ENCODE measurements at places on chromosomes 1 and 21.

DNA sequence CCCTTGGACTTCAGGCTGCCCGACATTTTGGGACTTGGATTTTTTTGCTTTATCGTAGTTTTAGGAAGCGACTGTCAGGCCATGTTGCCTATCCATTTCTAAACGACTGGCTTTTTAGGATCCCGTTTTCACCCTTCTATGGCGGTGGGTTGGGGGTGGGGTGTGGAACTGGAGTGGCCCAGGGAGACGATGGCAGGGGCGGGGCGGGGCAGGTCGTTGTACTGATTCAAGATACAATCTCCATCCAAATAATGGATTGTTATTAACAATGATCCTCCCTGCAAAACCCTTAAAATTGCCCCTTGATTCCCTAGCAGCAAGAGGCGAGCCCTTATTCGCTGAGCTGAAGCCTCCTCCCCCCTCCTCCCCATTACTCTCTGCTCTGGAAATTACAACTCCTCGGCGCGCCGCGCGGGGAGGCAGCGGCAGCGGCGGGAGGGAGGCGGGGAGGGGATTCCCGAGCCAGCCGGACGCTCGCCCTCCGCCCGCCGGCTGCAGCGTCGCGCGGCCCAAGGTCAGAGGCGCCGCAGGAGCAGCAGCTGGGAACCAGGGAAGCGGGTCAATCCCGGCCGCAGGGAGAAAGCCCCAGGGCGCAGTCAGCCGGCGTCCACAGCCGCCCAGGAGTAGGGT lies at the start of gene TRIM67:
TRIM67 (plus strand) TSS at position 392 of the 630 bp plus-strand sequence. CDS start 912 bp downstream, outside the sequence.
- no peak for DNase-seq

- DNase-seq: no peak
Measured at GRCh38 chr1:218904416-218904815, 269.3 kb upstream of the LYPLAL1 start.

- no peak for DNase-seq
Measured at GRCh38 chr1:174815474-174815908, 184.3 kb upstream of the CACYBP start.

DNA sequence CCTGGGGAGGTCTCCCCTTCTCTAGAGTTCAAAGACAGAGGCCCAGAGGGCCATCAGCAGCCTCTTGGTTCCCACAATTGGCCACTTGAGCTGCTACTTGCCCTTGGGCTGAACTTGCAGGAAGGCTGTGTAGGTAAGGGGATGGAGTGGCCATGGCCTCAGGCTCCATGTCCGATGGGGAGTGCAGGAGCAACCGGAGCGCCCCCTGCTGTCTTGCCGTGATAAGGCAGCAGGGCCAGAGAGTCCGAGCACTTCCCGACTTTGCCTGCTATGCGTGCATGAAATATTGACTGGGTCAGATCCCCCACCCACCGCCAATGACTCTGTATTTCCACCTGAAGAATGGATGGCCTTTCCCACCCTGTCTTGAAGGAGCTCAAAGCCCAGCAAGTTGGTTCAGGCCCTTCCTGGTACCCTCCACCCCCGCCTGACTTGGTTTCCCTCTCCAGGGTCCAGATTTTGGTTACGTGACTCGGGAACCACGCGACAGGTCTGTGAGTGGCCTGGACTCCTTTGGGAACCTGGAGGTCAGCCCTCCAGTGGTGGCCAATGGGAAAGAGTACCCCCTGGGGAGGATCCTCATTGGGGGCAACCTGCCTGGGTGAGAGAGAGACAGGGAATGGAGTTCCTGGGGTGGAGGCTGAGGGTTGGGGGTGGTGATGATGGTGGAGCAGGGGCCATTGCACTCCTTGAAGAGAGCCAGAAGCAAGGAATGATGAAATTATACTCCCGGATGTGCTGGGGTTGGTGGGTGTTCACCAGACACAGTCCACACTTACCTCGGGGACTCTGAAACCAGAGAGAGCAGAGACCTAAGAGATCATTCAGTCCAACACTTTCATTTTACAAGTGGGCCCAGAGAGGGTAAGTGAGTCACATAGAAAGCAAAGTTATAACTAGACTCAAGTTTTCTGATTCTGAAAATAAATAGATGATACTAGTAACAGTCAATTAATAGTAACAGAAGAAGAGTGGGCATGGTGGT lies 25.6 kb downstream of the PADI3 start:
- no peak for DNase-seq

- DNase-seq: no peak
Measured at GRCh38 chr1:103461161-103462105, 64.1 kb upstream of the RNPC3 start.

- no peak for DNase-seq
Measured at GRCh38 chr1:184788970-184789369, 34.3 kb upstream of the EDEM3 start.

- no peak for DNase-seq
Measured at GRCh38 chr1:5428351-5428750, 563.9 kb downstream of the NPHP4 start.

DNA sequence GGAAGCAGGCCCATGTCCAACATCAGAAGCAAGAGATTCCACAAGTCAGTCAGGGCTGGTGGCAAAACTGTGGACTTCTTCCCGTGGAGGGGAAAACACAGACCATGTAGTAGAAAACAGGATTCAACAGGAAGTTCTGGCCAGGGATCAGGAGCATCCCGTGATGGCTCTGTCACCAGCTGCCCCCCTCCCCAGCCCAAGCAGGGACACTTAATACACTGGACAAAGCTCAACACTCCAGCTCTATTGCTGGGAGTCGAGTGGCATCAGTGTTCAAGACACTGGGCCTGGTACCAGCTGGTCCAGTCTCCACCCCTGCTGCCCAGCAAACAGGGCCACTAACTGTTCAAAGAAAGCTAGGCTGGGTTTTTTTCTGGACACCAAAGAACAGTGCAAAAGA lies 3.7 kb downstream of the SLC45A3 start:
- DNase-seq: no peak

- no peak for DNase-seq
Measured at GRCh38 chr1:201149400-201149799, 4.9 kb downstream of the TMEM9 start.

GRCh38 chr1:108644984-108645383 lies 15.9 kb downstream of the HENMT1 start:
- no peak for DNase-seq

DNA sequence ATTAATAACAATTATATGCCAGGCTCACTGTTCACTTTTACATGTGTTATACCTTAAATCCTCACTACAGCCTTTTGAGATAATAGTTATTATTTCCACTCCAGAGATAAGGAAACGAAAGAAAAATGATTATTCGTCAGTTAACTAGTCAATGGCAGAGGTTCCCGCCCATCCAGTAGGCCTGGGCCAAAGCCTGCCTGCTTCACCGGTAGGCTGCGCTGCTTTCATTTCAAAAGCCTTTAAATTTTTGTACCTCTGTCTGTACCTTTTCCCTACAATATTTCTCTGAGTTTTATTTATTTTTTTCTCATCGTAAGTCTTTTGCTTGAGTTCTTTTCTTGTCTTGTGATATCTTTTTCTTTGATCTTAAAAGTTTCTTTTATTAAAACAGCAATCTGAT lies 3.6 kb downstream of the GPR52 start:
- no peak for DNase-seq

DNA sequence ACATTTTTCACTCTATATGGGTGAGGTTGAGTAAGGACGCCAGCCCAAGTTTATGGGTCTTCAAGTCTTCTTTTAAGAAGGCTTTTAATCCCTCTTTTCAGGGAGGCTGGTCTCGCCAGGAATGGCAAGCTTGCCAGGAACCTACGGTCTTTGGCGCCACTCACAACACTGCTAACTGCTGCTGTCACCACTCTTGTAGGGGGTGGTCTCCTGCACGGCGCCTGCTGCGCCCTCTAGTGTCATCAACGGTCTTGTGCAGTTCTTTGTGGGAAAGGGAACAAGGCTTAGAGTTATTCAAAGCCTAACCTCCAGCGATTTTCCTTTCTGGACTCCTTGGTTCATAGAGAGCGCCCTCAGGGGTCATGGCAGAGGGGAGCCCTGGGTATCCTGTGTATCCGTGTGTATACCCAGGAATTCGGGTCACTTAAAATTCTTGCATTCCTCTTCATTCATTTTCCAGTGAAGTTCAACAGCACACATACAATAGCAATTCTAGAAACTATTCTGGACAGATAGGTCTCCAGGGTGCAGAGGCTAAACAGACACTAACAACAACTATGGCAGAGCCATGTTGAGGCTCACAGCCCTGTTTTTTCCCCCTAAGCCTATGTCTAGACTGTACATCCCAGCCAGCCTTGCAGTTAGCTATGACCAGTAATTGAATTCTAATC lies 392.8 kb upstream of the CAMK1G start:
- DNase-seq: no peak

DNA sequence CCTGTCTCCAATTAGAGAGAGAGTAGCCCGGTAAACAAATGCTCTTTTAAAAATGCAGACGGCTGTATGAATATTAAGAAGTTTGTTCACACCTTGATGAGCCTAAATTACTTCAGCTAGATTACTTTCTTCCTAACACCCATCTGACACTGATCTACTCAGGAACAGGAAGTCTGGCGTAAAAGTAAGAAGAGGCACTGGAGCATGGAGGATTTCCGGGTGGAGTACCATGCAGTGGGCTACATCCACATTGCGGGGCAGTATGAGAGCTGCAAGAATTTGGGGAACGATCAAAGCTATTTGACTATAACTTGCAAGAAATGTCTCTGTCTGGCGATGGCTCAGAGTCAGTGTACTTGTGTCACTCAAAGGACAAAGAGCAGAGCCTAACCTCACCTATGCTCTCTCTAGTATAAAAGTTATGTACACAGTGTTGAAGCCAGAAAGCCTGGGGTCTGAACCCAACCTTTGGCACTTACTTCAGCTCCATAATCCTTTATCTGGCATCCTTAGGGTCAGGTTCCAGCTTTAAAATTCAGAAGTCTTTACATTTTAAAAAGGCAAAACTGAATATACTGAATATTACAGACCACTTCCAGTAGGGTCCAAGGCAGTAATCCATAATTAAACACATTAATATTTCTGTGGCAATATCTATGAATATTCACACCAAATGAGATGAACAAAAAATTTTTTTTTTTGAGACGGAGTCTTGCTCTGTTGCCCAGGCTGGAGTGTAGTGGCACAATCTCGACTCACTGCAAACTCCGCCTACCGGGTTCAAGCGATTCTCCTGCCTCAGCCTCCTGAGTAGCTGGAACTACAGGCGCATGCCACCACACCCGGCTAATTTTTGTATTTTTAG lies 7.9 kb upstream of the GNPAT start:
- no peak for DNase-seq

GRCh38 chr1:172909606-172910326 lies 141.0 kb downstream of the TNFSF18 start:
- DNase-seq: no peak

- DNase-seq: no peak
Measured at GRCh38 chr1:21308330-21308729, 18.1 kb upstream of the ECE1 start.

DNA sequence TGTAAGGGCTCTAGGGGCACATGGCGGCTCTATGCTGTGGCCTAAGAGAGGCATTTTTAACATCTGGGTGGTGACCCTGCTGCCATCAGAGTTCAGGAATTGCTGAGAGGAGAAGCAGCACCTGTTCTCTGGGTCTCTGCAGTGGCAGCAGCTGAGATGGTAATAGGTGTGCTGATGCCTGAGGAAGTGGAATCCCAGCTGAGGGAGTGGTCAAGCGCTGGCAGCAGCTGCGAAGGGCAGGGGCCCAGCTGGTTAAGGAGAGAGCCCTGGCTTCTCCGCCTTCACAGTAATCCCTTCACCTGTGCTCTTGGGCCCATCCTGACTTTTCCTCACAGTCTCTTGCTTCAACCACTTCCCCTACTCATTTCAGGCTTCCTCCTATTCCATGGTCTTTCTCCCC lies 39.8 kb downstream of the GJA5 start:
- DNase-seq: no peak

DNA sequence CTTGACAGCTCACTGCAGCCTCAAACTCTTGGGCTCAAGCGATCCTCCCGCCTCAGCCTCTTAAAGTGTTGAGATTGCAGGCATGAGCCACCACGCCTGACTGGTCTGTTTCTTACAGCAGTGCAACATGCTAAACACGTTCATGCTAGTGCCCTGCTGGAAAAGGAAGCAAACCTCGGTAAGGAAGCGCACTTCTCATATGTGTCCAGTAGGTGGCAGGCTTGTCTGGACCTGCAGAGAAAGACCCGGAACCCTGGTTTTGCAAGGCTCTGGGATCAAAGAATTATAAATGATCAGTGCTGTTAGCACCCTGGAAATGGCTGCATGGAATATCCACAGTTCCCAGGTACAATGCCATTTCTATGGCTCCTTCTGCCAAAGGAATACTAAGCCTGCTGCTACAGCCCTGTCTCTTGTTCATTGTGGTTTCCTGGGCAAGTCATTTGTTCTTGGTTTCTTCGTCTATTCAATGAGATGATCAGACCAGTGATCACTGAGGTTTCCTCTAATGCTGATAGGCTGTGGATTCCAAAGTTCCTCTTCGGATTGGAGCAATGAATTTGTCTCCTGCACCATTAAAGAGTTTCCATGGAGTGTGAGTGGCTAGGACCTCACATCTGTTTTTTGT lies 15.9 kb downstream of the RNU5D-1 start:
- peak; percentile 46 for DNase-seq

DNA sequence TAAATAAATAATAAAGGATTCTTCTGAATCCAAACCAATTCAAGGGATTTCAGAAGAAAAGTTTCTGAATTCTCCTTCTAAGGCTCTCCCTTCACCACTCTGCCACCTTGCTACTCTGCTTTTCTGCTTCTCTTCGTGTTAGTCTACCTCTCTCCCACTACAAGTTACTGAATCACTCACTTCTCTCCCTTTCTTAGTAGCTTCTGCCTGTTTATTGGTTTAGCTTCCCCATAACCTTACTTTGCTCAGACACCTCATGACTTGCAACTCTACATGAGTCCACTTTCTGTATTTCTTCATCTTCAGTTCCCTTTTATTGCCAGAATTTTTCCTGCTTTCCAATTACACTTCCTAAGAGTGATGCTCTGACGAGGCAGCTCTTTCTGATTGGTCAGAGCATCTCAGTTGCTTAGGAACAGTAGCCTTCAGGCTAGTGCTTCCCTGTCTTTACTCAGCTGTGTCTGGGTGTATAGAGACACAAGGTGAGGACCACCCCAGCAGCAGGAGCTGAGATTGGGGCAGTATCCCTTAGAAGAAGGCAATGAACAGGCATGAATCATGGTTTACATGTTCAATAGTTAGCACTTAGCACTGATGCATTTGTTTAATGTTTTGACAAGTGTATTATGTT lies 144.6 kb downstream of the SLC30A10 start:
- no peak for DNase-seq

DNA sequence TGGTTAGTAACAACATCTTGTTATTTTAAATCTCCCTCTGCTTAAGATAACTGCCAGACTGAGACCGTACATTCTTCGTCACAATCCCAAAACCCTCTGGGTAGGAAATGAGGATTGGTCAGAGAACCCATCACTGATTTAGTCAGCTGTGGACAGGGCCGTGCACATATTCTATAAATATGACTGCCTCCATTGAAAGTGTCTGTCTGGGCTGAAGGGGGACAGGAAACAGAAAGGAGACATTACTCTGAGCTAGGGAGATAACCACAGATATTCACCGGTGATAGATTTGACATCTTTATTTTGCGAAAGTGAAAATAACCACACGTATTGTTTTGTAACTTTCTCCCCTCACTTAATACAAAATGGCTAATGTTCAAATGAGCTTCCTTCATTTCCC lies 36.9 kb upstream of the ST6GALNAC5 start:
- DNase-seq: no peak

- no peak for DNase-seq
Measured at GRCh38 chr1:36531833-36532232, 49.1 kb upstream of the CSF3R start.

Data from stimulated activated CD4-positive, alpha-beta T cell treated with anti-CD3 and anti-CD28 coated beads, TNF-alpha, amount 100 ng/mL, for 24 hours (primary cell).